ENCODE measurements at places on chromosomes 7 and 10. TPM values are rescaled to one million over a fixed set of nuclear protein-coding genes. Genes with fewer than 3 reads are reported as not detected.

ERVW-1 gene
- total RNA-seq, result not detected

PRRT4 gene
- not detected for total RNA-seq

STRIP2 gene
- total RNA-seq, result 76.0 TPM

ASZ1 gene
- not detected for total RNA-seq

DNA sequence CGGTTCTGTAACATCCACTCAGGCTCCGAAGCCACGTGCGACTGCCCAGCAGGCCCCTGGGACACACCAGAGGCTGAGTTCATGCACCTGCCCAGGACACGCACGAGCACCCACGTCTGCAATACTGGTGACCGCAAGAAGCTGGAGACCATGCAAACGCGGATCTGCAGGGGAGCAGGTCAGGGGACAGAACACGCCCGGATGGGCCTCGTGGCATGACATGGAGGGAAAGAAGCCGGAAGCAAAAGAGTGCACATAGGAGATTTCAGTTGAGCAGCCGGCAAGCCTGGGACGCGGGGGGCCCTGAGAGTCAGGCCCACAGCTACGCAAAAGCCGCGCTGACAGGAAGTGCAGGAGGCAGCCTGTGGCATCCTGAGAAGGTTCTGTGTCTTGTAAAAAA, 73.7 kb downstream of the FOXL3 start:
- peak; percentile 55 for DNase-seq
- no peaks in the 10 kb centered on the region for H3K27me3 ChIP-seq
- peaks cover 66% of the 10 kb centered on the region for H3K4me1 ChIP-seq
- H3K27ac ChIP-seq, result no peak overlapping the region
- H3K4me3 ChIP-seq, result no peak overlapping the region

DNA sequence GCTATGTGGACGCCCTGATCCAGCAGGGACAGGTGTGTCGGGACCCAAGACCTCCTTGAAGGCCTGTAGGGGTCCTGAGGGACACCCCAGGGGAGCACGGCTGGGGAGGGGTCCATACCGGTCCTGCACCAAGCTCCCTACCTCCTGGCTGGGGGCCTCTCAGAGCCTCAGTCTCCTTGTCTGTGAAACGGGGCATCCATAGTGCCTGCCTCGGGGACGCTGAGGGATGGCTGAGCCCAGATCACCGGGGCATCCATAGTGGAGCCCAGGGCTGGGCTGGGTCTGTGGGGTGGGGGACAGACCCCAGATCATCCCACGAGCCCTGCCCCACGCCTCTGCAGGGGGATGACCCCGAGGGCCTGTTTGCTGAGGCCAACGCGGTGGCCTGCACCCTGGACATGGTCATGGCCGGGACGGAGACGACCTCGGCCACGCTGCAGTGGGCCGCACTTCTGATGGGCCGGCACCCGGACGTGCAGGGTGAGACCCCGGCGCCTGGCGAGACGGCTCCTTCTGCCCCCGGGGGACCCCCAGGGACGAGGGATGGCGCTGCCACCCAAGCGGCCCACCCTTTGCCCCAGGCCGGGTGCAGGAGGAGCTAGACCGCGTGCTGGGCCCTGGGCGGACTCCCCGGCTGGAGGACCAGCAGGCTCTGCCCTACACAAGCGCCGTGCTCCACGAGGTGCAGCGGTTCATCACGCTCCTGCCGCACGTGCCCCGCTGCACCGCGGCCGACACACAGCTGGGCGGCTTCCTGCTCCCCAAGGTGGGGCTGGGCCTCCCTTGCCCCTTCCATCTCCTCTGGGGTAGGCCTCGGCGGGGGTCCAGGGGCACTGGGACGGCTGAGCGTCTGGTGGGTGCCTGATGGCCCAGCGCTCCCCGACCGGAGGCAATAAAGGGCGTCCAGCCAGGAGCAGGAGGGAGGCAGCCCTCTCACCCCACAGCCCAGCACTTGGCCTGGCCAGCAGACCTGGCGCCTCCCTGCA, 4.1 kb downstream of the CYP2W1 start:
- peaks cover 9% of the 10 kb centered on the region for H3K27me3 ChIP-seq
- no peak overlapping the region for H3K27ac ChIP-seq
- no peak overlapping the region for H3K4me3 ChIP-seq
- no peak for DNase-seq

DNA sequence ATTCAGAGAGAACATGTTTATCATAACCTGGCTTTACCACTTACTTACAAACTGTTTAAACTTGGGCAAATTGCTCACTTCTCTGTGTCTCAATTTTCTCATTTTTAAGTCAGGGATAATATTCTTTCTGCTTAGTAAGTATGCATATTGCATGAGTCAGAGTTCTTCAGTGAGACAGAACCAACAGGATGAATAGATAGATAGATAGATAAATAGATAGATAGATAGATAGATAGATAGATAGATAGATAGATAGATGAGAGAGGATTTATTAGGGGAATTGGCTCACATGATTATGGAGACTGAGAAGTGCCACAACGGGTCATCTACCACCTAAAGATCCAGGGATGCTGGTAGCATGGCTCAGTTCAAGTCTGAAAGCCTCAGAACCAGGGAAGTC, 15.7 kb upstream of the SMIM30 start:
- H3K4me3 ChIP-seq, result no peak overlapping the region
- no peak for DNase-seq
- no peaks in the 10 kb centered on the region for H3K4me1 ChIP-seq
- no peaks in the 10 kb centered on the region for H3K36me3 ChIP-seq
- H3K27me3 ChIP-seq, result no peaks in the 10 kb centered on the region

DNA sequence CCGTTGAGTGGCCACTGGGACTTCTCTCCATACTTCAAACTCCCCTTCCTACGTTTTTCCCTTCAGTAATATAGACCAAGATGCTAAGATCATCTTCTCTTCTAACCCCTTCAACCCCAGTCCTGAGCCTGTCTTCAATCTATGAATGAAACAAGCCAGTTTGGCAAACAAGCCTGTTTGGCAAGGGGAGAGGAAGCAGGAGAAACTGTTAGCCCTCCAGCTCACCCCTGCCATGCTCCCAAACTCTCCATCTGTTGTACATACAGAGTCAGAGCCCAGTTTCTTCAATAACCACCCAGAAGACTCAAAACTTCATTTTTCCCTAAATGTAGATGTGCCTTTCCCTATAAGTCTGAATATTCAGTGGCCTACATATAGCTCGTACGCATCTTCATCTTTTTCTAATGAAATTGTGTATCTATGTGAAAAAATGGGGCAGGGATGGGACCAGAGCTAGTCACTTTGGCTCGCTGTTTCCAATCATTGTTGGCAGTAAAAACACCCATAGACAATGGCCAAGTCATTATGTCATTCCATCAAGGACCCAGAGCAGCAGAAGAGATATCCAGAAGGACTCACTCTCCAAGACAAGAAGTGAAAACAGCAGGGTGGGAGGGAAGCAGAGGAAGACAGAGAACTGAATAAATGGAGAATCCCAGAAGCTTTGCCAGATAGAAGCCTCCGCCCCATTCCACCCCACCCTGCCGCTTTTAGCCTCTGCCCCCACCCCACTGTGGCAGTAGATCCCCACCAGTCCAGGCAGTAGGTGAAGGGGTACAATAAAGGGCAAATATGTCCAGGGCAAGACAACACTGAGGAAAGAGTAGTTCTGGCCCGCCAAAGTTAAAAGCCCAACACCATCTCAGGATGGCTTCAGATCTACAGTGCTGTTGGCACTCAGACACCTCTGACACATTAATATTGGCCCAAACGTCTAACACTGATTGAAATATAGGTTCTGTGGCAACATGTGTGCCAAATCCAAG, 87.3 kb downstream of the DOCK4 start:
- DNase-seq, result no peak
- H3K27ac ChIP-seq, result no peak overlapping the region
- peaks cover 2% of the 10 kb centered on the region for H3K27me3 ChIP-seq
- H3K4me1 ChIP-seq, result no peaks in the 10 kb centered on the region

- peaks cover 11% of the 10 kb centered on the region for H3K36me3 ChIP-seq
- no peak overlapping the region for H3K4me3 ChIP-seq
- H3K4me1 ChIP-seq, result peaks cover 5% of the 10 kb centered on the region
- DNase-seq, result no peak
- H3K27ac ChIP-seq, result no peak overlapping the region
- H3K27me3 ChIP-seq, result no peaks in the 10 kb centered on the region
Measured at GRCh38 chr10:84522612-84523462, 194.4 kb downstream of the CCSER2 start.

DNA sequence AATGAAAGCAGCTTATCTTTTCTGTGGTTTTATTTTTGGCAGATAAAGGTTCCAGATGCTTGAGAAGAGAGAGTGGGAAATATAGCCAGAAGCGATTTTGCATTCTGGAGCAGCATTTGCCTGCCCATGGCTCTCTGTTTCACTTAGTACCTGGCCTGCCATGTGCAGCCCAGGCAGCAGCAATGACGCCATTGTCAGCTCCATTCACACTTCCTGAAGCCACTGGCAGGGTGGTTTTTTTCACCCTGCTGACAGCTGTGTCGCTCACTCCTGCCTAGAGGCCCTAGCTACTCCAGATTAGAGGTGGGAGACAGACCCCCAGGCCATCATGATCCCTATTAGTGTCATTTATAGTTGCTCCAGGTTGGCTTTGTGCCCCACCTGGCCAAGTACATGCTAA, 30.1 kb upstream of the NEUROD6 start:
- H3K27ac ChIP-seq, result no peak overlapping the region
- H3K4me3 ChIP-seq, result no peak overlapping the region
- DNase-seq, result no peak
- H3K36me3 ChIP-seq, result no peaks in the 10 kb centered on the region
- no peaks in the 10 kb centered on the region for H3K4me1 ChIP-seq

- H3K4me1 ChIP-seq, result peaks cover 31% of the 10 kb centered on the region
- no peaks in the 10 kb centered on the region for H3K27me3 ChIP-seq
- peak overlapping the region; percentile 96 for H3K27ac ChIP-seq
- no peak for DNase-seq
- peak overlapping the region; percentile 94 for H3K4me3 ChIP-seq
Measured at GRCh38 chr7:35695987-35696386, 1.1 kb upstream of the HERPUD2 start.
